ENCODE measurements at places on chromosomes 4 and X. TPM values are rescaled to one million over a fixed set of nuclear protein-coding genes. Genes with fewer than 3 reads are reported as not detected.

Gene KLF8
- 0.58 TPM for total RNA-seq

Gene ASMT
- total RNA-seq = not detected

- DNase-seq = no peak
Measured at GRCh38 chr4:158190718-158191117, 17.9 kb upstream of the GASK1B start.

GRCh38 chrX:153609917-153610835 lies 11.2 kb upstream of the CCNQ start:
- peak; percentile 77 for DNase-seq

- DNase-seq = no peak
Measured at GRCh38 chrX:47530049-47530448, 31.0 kb upstream of the ARAF start.

- no peak for DNase-seq
Measured at GRCh38 chr4:1489639-1489995, 83.4 kb upstream of the NKX1-1 start.
